ENCODE measurements at places on chromosomes 3 and 15. TPM values are rescaled to one million over a fixed set of nuclear protein-coding genes. Genes with fewer than 3 reads are reported as not detected.

Gene CCRL2
- total RNA-seq: 6.8 TPM

Gene BCHE
- total RNA-seq: not detected

Gene SLC22A14
- total RNA-seq: not detected

Gene FBLN2
- total RNA-seq: not detected

Gene UNC13C
- not detected for total RNA-seq

Measured in T-helper 1 cell treated with Interleukin-12 subunit alpha and Interleukin-12 subunit beta and Interleukin-4 antibody, amounts not matched to agents 30 ng/mL and 1 ng/mL, for 36 hours (primary cell).